ENCODE measurements at places on chromosomes 2 and 18. TPM values are rescaled to one million over a fixed set of nuclear protein-coding genes. Genes with fewer than 3 reads are reported as not detected.

The CACNB4 gene
- total RNA-seq: 0.43 TPM

The CBLN2 gene
- total RNA-seq: 1.7 TPM

The SLC4A5 gene
- total RNA-seq: under 0.01 TPM

The ZCCHC2 gene
- total RNA-seq: 5.5 TPM

The BOLL gene
- total RNA-seq: not detected

The FN1 gene
- 3,312 TPM for total RNA-seq

The FAM237A gene
- total RNA-seq: not detected

The DYSF gene
- 4.2 TPM for total RNA-seq

The HJURP gene
- 27.2 TPM for total RNA-seq

The CDK15 gene
- 3.5 TPM for total RNA-seq

The PER2 gene
- total RNA-seq: 4.5 TPM

The PLCD4 gene
- total RNA-seq: 2.2 TPM

The FZD7 gene
- total RNA-seq: 14.7 TPM

The GALNT5 gene
- total RNA-seq: 7.7 TPM

The IL1F10 gene
- not detected for total RNA-seq

The FAM124B gene
- total RNA-seq: under 0.01 TPM

The DSG1 gene
- total RNA-seq: not detected

The RTP5 gene
- total RNA-seq: not detected

The ZSWIM2 gene
- total RNA-seq: not detected

The COA5 gene
- 12.6 TPM for total RNA-seq

The LIPG gene
- total RNA-seq: 0.86 TPM

The MGAT4A gene
- not detected for total RNA-seq

The SERPINB7 gene
- 6.1 TPM for total RNA-seq

The DCDC2C gene
- total RNA-seq: not detected

The KIDINS220 gene
- total RNA-seq: 91.5 TPM

The CXCR4 gene
- not detected for total RNA-seq

The EML6 gene
- 0.32 TPM for total RNA-seq

The TDRD15 gene
- not detected for total RNA-seq

The TIA1 gene
- total RNA-seq: 114 TPM

The CCDC178 gene
- 0.43 TPM for total RNA-seq

The DNAJC5G gene
- total RNA-seq: not detected

The MYL12B gene
- 330 TPM for total RNA-seq

The ACVR1C gene
- total RNA-seq: under 0.01 TPM

The SMARCAL1 gene
- total RNA-seq: 14.5 TPM

The OST4 gene
- 239 TPM for total RNA-seq

The FBLN7 gene
- 1.3 TPM for total RNA-seq

The TCF7L1 gene
- 4.3 TPM for total RNA-seq

The B3GNT7 gene
- total RNA-seq: 0.64 TPM

The SEC11C gene
- 24.6 TPM for total RNA-seq

The FIGN gene
- 1.6 TPM for total RNA-seq

The SGPP2 gene
- not detected for total RNA-seq

The KCNF1 gene
- not detected for total RNA-seq

The IL36A gene
- not detected for total RNA-seq

The LTBP1 gene
- total RNA-seq: 33.7 TPM

The PJVK gene
- total RNA-seq: 1.3 TPM

The ZEB2 gene
- 40.6 TPM for total RNA-seq

The DLX1 gene
- total RNA-seq: not detected

The PRKAG3 gene
- total RNA-seq: not detected

The TCF23 gene
- total RNA-seq: not detected

The TMEM178A gene
- 0.43 TPM for total RNA-seq

The SKA1 gene
- 13.4 TPM for total RNA-seq

The CHRNA1 gene
- 0.32 TPM for total RNA-seq

Data from fibroblast of villous mesenchyme (primary cell).